NCI-H1436 treated with DMSO at 0.1 percent for 48 hours (cell line): ENCODE measurements at places on chromosomes 7 and 10.

GRCh38 chr10:110216942-110217661 lies 9.7 kb downstream of the MXI1 start:
- DNase-seq, result no peak

- DNase-seq, result no peak
These were observed 69.3 kb downstream of the APBB1IP start for GRCh38 chr10:26507441-26507840.

DNA sequence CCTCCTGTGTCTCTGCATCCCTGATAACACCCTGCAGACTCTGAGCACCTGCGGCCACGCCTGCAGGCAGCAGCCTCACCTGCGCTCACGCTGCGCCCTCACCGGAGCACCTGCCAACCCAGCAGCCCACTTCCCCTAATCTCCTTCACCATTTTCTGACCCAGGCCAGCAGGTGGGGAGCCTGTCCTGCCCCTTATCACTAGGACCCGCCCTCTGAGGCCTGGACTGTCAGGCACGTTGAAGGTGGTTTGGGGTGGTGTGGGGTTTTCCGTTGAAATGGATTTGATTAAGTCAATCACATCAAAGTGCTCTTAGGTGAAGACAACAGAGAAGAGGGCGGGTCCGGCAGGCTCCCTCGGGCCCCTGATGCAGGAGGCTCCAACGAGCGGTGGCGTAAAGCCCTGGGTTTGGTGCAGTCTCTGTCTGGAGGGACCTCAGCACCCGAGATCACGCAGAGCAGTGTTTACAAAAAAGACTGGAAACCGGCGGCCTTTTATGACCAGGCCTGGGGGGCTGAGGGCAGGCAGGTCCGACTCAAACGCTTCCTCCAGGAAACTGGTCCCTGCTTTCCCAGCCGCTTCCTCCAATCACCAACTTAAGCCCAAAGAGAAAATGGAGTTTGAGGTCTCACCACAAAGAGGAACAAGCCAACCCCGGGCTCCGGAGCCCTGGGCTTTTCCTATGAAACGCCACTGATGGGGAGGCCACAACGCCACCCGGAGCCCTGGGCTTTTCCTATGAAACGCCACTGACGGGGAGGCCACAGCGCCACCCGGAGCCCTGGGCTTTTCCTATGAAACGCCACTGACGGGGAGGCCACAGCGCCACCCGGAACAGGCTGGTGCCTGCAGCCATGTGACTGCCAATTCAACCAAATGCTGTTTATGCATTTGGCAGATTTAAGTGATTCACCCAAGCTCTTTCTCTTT lies 45.5 kb downstream of the DPYSL4 start:
- peak; percentile 65 for DNase-seq

DNA sequence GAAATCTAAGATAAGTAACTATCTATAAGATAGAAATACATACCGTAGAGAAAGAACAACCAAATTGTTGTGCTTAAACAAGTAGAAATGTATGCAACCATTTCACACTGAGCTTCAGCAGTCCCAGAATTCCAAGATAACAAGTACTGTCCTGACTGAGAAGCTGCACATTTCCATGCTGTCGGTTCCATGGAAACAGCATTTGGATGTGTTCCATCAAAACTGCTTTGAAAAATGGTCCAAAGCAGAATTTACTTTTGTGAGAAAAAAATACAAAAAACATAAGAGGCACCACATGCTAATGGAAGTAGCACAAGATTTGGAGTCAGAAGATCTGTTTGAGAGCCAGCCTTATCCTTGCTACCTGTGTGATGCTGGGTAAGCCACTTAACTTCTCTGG lies 92.6 kb downstream of the MTERF1 start:
- no peak for DNase-seq

GRCh38 chr10:58743466-58744115 lies 230.9 kb downstream of the BICC1 start:
- DNase-seq, result no peak

- DNase-seq, result no peak
These were observed 9.0 kb downstream of the PTF1A start for GRCh38 chr10:23200997-23201652.

DNA sequence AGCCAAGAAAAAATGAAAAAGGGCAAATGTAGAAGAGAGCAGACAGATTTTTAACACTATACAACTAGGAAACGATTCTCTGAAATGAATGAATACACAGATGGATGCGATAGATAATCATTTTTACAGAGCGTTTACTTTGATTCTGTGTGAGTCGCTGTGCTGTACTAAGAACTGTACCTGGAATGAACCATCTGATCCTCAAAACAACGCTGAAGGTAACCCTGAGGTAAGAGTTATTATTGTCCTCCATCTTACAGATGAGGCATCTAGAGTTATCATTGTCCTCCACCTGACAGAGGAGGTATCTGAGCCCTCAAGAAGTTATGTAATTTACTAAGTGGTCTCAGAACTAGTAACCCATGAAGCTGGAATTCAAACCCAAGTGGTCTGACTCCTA lies 80.2 kb downstream of the CHCHD3 start:
- DNase-seq, result no peak

DNA sequence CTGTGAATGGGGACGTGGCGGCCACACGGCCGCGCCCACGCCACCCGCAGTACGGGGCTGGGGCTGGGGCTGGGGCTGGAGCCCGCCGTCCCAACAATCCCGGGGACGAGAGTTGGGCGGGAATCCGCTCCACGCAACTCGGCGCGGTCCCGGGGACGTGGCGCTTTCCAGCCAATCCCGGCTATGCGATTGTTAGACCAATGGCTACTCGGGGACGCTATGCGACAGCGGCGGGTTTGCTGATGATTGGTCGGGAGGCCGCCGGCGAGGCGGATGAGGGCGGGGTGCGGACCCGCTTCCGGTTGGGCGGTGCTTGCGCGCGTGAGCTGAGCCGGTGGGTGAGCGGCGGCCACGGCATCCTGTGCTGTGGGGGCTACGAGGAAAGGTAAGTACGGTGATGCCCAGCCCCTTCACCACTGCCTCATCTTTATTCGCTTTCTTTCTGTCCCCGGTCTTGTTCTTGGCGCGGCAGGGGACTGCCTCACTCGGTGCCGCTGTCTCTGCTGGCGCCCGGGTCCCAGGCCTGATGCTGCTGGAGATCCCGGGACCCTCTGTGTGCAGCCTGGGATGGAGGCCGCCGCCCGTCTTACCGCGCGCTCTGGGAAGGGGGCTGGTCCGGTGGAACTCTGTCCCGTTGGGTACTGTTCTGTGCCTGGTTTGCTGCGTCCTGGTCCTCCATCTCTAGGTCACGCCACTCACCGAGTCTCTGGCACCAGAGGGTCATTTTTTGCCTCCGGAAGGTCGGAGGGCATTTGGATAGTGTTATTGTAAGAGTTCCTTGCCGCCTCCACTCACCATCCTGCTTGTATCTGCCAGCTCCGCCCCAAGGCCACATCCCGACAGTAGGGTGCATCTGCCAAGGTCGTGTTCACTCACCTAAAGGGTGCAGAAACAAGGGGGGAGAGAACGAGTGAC lies at the start of gene CALU:
Gene CALU, plus strand, starts transcription at position 312 of the 915 bp plus-strand sequence. CDS start 9,225 bp downstream, outside the sequence.
- peak; percentile 69 for DNase-seq

GRCh38 chr10:34854147-34854601 lies 39.1 kb upstream of the PARD3 start:
- DNase-seq, result no peak

- no peak for DNase-seq
These were observed 147.0 kb downstream of the HBP1 start for GRCh38 chr7:107315716-107316220.

- no peak for DNase-seq
These were observed 1.8 kb upstream of the PDGFA start for GRCh38 chr7:521221-522070.

DNA sequence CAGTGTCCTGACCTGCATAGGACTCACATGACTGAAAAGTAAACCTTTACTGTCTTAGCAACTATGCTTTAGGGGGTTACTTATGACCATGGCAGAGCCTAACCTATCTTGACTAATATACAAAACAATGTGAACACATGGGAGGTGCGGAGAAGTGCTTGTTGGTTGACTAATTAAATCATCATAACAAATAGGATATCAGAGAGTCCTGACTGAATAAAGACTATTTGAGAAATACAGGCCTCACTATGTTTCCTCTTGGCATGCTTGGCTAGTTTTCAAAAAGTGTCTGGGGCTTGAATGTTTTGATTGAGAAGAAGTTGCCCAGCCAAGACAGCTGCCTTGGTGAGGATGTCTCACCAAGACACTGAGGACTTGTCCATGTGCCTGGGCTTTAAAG lies 104.4 kb upstream of the PHYHIPL start:
- no peak for DNase-seq

- DNase-seq, result no peak
These were observed 28.3 kb upstream of the PRSS1 start for GRCh38 chr7:142720986-142721385.

- no peak for DNase-seq
These were observed 97.4 kb upstream of the BMPER start for GRCh38 chr7:33807779-33808482.

DNA sequence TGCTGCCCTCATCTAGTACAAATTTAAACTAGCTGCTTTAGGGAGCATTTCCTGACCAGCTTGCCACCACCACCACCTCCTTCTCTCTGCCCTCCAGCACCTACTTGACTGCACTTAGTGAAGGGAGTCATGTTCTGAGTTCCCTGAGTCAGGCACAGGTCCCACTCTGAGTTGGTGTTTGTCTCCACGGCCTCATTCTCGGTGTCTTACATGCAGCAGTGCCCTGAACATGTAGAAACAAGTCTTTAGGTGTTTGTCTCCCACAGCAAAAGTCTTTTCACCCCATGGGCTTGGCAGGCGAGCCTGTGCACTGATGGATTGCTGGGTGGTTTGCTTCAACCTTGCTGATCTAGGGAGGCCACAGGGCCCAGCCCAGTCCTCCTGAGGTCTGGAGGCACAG lies 16.9 kb downstream of the TSPAN14 start:
- DNase-seq, result no peak

DNA sequence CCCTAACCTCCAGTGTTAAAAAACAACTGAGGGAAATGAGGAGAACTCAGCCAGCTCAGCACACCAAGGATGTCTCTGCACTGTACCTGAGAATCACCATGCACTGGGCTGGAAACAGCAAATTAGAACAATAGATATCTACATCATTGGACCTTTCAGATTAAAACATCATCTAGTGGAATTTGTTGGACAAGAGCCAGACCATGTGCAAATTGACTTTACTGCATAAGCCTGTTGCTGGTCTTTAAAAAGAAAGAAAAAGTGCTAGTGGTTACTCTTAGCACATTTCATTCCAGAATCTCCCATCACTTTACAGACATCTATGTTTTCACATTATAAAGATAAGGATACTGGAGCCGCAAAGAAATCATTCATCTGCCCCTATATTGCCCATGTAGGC lies 75.4 kb downstream of the FGFR2 start:
- no peak for DNase-seq

- DNase-seq, result no peak
These were observed 7.9 kb downstream of the LUC7L2 start for GRCh38 chr7:139367438-139368155.

DNA sequence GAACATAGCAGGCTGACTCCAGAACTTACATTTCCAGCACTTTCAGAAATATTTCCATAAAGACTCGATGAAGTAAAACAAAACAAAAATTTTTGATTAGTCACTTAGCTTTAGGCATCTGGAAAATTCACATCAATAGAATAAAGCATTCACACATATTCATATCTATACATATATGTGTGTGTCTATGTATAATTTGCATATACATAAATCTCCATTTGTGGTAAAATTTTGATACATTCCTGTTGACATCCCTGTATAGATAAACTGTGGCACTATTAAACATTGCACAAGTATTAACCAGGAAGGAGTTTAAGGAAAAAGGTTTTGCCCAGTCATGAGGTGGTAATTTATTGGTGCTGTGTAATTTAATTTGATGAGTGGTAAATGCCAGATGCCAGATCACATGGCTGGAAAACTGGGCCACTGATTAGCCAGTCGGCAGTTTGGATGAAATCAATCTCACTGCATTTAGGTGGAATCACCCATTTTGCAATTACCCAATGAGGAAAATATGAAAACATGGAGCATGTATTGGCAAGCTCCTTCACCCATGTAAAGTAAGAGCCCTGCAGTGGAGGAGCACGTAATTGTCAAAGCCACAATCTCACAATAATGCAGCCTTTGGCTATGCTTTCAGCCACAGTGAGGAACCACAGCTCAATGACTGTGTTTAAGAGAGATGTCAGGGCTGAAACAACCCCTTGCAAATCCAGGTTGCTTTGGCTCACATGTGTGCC lies 294.6 kb downstream of the RNLS start:
- no peak for DNase-seq

- no peak for DNase-seq
These were observed 75.9 kb downstream of the ICA1 start for GRCh38 chr7:8185926-8186683.
